ENCODE measurements at places on chromosomes 2 and 18.

DNA sequence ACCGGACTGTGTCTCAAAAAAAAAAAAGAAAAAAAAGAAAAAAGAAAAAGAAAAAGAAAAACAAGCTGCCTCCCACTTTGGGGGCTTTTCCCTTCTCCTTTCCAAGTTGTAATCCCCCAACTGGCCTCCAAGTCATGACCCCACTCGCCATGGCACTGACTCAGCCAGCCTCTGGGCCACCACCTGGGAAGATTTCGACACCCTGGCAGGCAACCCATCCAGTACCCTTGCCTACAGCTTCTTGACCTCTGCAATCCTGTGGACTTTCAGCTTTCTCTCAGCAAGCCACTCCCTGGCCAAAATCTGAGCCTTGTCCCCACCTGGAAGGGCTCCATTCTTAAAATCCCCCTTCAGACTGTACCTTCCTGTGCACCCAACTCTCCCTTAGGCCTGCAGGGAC is 22.3 kb upstream of the FOSL2 start:
- DNase-seq: no peak

DNA sequence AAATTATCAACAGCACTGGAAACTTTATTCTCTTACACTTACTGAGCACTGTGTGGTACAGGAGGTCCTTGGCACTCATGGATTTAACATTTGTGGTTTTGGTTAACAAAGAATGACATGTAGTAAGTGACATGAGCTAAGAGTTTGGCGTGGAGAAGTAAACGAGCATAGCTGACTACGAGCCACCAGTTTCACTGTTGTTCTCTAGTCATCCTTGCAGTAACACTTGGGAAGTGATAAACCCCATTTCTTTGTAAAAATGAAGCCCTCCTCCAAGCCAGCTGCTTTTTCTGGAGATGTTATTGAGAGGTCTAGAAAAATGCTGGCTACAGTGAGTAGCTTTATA is 32.7 kb downstream of the QPCT start:
- DNase-seq: no peak

GRCh38 chr2:176779917-176780316 is 432.7 kb upstream of the HNRNPA3 start:
- DNase-seq: no peak

DNA sequence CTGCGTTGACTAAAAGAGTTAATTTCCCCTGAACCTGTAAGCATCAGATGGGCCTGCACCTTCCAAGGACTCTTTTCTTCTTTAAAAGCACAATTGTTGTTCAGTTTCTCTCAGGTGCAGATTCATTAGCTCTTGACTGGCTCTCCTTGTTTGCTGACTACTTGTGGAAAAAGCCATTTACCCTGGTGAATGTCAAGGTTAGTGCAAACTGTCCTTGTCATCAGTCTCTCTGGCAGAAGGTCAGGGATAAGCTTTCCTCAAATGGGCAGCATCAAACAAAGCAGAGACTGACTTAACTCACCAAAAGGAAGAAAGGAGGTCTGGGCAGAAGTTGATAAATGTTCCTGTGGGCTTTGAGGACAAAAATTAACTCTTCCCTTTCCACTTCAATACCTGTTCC is 922.7 kb downstream of the BCL11A start:
- DNase-seq: no peak
